ENCODE measurements at places on chromosomes 7 and 10.

DNA sequence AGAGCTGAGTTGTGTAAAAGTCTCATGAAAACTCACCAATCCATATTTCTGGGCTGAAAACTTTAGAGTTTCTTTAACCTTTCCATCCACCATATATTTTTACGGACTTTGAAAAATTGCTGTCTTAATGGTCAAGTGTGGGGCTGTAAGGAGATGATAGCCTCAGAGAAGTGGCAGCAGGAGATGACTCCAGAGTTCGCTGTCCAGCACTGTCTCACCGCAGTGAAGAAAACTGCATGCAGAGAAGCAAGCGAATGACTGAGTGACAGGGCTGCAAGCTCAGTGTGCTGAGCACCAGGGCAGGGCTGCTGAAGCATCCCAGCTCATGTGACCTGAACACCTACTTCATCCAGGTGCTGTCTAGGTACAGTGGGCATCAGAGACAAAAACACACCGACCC is 564.5 kb downstream of the ACTR3B start:
- DNase-seq, result no peak

DNA sequence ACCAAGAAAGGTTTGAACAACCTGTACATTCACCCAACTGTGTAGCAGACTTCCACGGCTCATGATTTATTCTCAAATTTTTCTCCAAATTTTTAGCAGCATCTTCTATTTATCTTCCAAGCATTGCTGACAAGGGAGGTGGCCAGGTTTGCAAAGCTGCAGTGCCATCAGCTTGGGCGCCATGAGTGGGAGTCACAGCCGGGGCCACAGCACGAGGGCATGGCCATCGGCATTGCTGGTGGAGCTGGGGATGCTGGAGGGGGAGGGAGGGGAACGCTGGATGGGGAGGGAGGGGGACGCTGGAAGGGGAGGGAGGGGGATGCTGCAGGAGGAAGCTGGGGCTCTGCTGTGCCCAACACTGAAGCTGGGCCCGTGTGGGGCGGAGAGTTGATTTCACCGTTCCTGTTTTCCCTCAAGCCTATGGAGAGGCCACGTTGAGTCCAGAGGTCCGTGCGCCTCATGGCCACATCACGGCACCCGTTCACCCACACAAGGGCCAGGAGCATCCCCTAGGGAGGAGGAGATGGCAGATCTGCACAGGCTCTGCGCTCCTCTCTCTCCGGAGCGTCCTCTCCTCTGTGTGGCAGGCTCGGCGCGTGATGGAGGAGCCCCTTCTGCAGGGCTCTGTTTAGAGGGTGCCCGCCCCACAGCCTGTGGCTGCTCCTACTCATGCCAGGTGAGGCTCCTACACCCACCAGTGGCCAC is 520.2 kb downstream of the DNAJB6 start:
- DNase-seq, result no peak

DNA sequence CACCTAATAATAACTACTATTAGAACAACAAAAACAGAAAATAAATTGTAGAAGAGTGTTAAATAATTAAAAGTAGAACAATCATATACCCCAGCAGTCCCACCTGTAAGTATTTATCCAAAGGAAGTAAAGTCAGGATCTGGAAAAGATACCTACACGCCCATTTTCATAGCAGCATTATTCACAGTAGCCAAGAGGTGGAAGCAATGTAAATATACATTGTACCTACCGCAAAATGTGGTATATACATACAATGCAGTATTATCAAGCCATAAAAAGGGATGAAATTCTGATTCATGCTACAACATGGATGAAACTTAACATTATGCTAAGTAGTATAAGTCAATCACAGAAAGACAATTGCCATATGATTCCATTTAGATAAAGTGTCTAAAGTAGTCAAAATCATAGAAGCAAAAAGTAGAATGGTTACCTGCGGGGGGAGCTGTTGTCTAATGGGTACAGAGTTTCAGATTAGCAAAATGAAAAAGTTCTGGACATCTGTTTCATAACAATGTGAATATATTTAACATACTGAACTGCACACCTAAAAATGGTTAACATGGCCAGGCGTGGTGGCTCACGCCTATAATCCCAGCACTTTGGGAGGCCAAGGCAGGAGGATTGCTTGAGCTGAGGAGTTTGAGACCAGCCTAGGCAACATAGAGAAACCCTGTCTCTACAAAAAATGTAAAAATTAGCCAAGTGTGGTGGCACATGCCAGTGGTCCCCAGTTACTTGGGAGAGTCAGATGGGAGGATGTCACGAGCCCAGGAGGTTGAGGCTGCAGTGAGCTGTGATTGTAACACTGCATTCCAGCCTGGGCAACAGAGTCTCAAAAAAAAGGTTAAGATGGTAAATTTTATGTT is 6.0 kb upstream of the TMED4 start:
- DNase-seq, result peak; percentile 51

GRCh38 chr7:151900591-151900985 is 23.7 kb upstream of the PRKAG2 start:
- DNase-seq, result no peak

- peak; percentile 88 for DNase-seq
Measured at GRCh38 chr10:34719746-34720145, 95.3 kb downstream of the PARD3 start.

DNA sequence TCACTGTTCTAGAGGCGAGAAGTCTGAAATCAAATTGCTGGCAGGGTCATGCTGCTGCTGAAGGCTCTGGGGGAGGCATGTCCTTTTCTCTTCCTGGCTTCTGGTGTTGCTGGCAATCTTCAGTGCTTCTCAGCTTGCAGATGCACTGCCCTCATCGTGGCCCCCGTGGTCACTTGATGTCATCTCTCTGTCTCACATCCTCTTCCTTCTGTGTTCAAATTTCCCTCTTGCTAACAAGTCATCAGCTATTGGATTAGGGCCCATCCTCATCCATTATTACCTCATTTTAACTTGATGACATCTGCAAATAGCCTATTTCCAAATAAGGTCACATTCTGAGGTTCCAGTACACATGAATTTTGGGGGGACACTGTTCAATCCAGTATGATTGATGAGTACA is 36.6 kb upstream of the SRGN start:
- no peak for DNase-seq

- DNase-seq, result no peak
Measured at GRCh38 chr7:39650676-39651075, 27.3 kb downstream of the RALA start.

DNA sequence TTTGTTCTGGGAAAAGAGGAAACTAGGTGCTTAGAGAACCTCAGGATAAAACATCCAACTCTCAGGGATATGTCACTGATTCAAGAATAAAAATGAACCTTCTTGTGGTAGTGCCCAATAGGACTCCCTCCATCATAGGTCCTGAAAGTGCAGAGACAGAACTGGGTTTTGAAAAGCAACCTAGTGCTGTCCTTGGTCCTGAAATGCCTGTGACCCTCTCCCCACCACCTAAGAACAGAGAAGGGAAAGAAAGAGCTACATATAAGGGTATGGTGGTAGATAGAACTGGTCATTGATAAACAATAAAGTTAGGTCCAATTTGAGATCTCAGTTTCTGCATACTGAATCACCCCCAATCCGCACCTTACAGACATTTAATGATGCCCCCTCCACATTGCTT is 953.3 kb downstream of the XPNPEP1 start:
- no peak for DNase-seq

GRCh38 chr10:51270936-51271530 is 196.7 kb downstream of the PRKG1 start:
- DNase-seq, result no peak

DNA sequence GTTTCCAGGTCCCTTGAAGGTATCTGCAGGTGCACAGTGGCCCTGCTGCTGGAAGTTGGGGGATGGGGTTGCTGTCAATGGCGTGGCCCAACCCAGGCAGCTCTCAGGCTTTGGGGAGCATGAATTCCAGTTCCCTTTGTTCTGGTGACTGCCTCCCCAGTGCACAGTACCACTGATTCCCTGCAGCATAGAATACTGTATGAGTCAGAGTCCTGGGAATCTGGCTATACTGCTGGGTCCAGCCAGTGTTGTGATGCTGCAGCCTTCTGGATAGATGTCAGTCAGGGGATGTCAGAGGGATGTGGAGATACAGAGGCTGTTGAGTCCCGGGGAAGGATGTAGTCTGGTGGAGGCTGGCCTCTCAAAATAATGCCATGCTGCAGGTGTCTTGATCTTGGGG is 99.3 kb downstream of the LANCL2 start:
- DNase-seq, result no peak

DNA sequence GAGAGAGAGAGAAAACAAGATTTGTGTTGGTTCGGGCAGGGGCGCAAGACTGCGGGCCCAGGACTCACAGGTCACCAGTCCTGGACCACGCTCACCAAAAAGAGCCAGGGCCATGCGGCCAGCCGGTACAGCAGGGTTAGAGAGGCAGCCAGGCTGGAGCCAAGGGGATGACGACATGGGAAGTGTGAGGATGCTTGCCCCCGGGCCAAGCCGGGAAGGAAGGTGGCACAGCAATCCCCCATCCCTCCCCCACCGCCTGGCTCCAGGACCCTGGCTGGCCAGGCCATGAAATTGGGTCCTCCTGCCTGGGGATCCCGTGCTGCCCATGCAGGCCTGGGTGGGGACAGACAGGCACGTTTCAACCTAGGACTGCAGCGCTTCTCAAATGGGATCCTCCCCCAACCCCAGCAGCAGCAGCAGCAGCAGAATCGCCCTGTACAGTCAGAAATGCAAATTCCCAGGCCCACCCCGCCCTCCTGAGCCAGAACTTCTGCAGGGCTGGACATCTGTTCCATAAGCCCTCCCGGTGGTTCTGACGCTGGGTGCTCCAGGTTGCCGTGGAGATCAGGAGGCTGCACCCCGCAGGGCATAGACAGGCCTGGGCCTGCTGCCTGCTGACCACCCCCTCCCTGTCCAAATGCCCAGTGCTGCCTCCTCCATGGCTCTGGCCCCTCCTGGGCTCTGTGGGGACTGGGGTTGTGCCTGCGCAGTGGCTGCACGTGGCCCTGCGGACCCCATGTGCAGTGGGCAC is 35.0 kb downstream of the YKT6 start:
- DNase-seq, result peak; percentile 49

GRCh38 chr7:153524070-153524601 is 528.1 kb upstream of the DPP6 start:
- DNase-seq, result no peak

DNA sequence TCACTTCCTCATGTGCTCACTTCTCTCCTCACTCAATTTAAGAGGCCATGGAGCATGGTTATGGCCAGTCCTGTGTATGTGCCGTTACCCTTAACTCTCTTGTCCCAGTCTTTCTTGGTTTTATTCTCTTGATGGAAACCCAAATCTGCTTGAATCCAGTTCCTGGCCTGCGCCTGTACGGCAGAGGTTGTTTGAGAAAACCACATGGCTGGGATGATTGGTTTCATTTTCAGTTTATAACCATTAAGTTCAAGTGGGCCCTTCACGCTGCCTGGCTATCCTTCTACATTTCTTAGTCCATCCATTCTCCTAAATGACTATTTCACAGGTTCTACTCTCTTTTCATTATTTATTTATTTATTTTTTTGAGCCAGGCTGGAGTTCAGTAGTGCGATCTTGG is 1.6 kb upstream of the ZNF239 start:
- DNase-seq, result no peak

DNA sequence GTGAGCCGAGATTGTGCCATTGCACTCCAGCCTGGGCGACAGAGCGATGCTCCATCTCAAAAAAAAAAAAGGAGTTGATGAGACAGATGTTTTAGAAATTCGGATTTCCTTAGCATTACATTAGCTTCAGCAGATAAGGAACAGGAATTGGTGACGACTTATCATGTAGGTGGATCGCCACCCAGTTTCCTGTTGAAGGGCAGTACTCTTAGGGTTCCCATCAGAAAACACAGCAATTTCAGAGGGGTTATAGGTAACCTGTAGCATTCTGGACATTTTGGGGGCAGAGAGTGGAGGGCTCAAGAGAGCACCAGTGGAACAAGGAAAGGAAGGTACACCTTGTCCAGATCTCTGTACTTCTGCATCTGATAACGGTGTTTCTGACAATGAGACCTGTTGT is 146.4 kb upstream of the NOBOX start:
- DNase-seq, result no peak

GRCh38 chr7:41142904-41143473 is 559.9 kb downstream of the INHBA start:
- DNase-seq, result peak; percentile 57

- DNase-seq, result no peak
Measured at GRCh38 chr10:92657024-92657423, 32.7 kb upstream of the HHEX start.

DNA sequence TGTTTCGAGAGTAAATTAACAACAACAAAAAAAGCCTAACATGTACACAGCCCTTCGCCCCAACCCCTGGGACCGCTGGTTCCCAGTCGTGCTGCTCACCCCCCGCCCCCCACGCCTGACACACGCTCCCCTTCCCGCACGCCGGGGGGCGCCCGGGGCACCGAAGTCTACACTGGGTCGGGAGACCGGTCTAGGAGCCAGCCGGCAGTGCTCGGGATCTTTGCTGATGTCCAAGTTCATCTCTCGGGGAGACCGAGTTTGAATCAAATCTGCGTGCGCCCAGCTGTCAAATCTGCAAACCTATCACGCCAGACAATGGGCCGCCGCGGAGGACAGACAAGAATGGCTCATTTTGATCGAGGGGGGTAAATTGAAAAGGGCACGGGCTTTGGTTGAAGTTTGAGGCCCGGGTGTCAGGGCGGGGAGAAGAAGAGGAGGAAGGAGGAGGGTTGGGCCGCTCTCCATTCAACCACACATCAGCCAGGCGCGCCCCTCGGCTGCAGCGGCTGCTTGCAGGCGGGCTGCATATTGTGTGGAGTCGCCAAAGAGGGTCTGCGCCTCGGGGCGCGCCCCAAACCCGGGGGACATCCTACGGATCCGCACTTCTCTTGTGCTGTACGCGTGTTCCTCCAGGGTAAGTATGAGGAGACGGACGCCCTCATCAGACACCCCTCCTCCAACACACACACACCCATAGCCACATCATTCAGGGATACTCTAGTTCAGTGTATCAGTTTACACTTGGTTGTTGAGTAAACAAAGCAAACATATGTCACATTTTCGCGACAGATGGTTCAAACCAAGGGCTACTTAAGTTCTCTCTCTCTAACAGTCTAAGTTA is 1.3 kb upstream of the GFRA1 start:
- DNase-seq, result no peak

DNA sequence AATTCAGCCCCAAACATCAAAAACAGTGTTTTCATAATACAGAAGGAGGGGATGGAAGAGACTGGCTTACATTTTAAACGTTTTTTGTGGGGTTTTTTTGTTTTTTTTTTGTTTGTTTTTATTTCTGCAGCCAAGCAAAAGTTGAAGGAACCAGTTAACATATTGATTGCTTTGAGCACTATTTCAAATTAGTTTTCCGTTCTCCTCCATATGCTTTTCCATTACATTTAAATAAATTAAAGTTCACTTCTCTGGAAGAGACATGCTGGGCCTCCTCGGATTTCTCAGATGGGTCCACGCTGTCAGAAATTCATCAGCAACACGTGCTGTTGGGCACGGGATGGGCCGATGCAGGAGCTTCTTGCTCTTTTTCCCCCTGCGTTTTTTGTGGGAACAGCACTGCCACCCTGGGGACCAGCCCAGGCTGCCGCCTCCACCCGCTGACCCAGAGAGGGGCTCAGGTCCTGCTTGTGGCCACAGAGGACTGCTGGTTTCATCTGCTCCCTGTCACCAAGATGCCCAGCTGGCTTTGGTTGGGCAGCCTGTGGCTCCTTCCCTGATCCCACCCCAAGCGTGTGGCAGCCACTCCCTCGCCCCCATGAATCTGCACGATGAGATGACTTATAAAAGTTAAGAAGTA is 67.7 kb upstream of the CHST15 start:
- DNase-seq, result no peak

- DNase-seq, result peak; percentile 78
Measured at GRCh38 chr10:86644152-86644793, 10.1 kb upstream of the OPN4 start.
